ENCODE measurements at places on chromosomes 13 and 19.

DNA sequence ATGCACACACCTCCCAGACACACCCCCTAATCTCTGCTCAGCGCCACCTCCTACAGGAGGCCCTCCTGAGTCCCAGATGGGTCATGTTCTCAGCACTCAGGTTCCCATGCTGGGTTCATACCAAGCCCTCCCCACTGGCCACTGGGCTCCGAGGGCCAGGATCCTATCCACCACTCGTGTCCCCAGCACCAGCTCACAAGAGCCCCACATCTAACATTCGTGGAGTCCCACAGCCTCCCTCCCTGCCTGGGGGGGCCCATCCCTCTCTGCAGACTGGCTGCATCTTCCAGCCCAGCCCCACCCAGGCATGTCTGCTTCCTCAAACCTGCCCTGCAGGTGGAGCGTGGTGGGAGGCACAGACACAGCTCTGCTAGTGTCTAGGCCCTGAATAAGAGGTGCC, 227.4 kb downstream of the TUBA3C start:
- no peak for DNase-seq

DNA sequence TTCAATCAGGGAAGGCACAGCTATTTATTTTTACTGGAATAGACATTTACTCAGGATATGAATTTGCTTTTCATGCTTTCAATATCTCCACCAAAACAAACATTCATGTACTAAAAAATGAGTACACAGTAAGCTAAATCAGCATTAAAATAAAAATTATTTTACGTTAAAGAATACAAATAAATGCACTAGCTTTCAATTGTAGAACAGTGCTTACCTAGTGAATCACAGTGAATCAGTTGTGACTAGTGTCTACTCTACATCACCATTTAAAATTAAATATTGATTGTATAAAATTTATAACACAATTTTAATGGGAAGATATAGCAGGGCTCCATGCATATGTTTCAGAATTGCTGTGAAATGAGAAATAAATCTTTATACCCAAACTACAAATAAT, 929.6 kb upstream of the ATXN8OS start:
- no peak for DNase-seq

DNA sequence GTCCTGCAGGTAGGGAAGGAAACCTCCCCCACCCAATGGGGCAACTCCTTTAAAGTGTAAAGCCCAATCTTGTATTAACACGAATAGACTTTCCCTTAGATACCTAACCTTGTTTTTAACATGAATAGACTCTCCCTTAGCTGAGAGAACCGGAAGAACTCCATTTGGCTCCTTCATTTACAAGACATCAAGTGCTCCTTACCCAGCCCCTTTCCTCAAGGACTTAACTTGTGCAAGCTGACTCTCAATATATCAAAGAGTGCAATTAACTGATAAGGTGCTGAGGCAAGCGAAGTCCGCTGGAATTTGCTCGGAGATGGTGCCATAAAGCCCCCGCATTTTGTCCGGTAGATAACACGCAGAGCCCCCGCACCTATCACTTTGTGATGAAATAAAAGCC, 9.9 kb upstream of the ZNF90 start:
- DNase-seq: no peak

- DNase-seq: no peak
Measured at GRCh38 chr13:45249662-45250061, 48.8 kb upstream of the KCTD4 start.

- no peak for DNase-seq
Measured at GRCh38 chr19:7533281-7533885, 2.1 kb upstream of the PNPLA6 start.

DNA sequence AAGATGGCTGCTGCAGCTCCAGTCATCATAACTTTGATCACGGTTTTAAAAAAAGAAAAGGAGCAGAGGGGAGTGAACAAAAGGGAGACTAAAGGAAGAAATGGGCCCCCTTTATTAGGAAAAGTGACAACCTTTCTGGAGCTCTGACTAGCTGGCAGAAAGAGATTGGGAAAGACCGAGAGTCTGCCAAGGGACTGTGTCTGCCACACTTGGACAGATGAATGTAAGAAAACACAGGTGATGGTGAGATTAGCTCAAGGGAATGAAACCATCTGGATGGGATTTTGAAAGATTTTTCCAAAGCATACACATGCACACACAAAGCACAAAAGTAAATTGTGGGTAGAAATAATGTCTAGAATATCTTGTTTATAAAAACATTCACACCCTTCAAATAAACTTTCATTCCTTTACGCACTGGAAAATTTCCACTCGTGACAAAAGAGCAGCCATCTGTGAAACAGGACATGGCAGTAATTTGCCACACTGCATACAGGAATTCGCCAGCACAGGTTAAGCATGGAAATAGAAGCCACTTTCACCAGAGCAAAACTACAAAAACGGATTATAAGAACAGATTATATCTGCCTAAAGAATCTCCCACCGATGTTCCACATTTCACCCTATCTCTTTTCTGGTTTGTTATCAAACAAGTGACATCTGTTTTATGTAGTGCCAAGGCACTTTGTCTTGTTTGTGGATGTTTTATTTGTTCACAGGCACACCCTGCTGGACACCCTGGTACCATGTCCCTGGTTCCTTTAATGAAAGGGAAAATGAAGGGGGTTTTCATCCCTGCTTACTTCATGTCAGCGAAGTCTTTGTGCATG, 819.5 kb downstream of the DIAPH3 start:
- no peak for DNase-seq

DNA sequence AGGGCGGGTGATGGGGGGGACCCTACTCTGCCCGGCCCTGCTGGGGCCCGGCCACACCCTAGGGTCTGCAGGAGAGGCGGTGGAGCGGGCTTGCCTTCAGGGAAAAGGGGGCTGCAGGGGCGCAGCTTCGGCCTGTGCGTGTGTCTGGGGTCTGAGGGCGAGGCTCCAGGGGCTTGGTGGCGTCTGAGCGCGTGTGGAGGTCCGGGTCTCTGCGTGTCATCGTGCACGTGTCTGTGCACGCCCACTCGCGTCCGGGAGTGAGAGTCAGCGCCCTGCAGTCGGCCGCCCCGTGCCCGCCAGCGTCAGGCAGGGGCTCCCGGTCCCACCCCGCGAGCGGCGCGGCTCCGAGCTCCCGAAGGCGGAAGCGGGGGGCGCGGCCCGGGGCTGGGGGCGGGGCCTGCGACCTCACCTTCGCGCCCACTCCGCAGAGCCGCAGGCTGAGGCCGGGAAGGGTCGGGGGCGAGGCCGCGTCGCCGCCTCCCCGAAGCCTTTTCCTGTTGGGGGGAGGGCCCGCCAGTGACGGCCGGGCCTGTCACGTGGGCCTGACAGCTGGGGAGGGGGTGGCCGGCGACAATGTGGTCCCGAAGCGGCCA, at the start of gene ARHGAP45:
Gene ARHGAP45, plus strand, starts transcription at position 420 of the 593 bp plus-strand sequence. CDS start 239 bp downstream, outside the sequence.
- DNase-seq: peak; percentile 65

DNA sequence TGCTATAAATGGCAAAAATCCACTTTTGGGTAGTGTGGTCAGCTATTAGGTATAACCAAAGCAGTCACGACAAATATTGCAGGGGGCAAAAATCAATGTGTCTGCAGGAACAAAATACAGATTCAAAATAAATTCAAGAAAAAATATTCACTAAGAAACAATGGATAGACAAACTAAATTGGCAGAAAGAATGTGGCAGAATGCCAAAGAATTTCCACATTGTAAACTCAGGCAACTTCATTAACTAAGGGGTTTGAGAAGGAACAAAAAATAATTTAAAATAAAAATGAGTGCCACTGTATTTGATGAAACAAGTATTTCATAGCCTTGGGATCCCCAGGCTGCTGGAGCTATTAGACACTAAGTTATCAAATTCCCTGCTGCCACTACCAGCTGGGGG, 193.1 kb downstream of the VWA8 start:
- no peak for DNase-seq

- no peak for DNase-seq
Measured at GRCh38 chr13:25771641-25772478, 280.0 kb downstream of the SHISA2 start.

DNA sequence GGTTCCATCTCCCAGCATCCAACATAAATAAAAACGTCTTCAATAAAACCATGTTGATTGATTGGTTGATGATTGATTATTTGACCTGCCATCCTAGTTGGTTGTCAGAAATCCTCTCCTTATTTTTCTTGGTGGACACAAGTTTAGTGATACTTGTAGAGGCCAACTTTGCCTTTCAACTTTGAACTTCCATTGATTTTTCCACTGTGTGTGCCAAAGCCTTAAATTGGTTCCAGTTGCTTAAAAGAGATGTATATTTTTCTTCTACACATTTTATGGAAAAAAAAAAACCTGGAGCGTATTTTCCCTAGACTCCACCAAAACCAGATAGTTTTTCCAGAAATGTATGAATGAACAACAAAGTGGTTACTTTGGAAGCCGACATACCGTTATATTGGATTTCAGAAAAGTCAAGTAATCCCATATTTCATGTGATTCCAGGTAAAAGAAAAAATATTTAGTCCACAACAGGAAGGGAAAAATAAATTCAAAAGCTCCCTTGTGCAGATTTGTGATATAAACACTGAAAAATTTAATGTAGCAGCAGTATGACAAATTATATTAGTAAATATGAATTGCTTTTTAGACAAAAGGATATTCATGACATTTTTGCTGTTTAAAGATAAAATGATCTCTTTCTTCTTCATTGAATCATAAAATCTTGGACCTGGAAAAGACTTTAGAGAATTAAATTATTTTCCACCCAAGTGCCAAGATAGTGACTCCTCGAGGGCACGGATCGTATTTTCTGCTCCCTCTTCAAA, 85.2 kb downstream of the MBNL2 start:
- DNase-seq: no peak

- no peak for DNase-seq
Measured at GRCh38 chr13:61094865-61095264, 320.8 kb downstream of the PCDH20 start.

- DNase-seq: no peak
Measured at GRCh38 chr19:8334458-8335342, 8.4 kb downstream of the KANK3 start.

GRCh38 chr19:51501594-51502263, at the start of gene SIGLEC12:
Gene SIGLEC12 (minus strand): TSS chr19:51501800. CDS start chr19:51501733, 67 bp downstream.
- DNase-seq: no peak

GRCh38 chr13:109782823-109783431, 3.5 kb downstream of the IRS2 start:
- no peak for DNase-seq

- no peak for DNase-seq
Measured at GRCh38 chr13:74306496-74306895, 172.3 kb upstream of the KLF12 start.

DNA sequence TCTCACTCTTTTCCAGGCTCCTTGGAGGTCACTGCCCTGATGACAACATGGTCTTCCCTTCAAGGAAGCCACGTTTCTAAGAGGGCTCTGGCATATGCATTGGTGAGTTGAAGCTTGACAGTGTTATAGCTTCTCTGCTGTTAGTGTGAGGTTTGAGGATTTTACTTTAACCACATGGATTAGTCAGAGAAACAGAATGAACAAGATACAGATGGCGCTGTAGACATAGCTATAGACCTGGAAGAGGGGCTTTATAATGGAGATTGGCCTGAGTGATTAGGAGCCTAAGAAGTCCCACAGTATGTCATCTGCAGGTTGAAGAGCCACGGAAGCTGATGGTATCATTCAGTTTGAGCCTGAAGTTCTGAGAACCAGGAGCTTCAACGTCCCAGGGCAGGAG, 18.4 kb upstream of the URI1 start:
- DNase-seq: no peak

- DNase-seq: no peak
Measured at GRCh38 chr13:113155201-113155600, 3.2 kb upstream of the PROZ start.

GRCh38 chr13:92913840-92914239, 312.8 kb upstream of the GPC6 start:
- DNase-seq: no peak

DNA sequence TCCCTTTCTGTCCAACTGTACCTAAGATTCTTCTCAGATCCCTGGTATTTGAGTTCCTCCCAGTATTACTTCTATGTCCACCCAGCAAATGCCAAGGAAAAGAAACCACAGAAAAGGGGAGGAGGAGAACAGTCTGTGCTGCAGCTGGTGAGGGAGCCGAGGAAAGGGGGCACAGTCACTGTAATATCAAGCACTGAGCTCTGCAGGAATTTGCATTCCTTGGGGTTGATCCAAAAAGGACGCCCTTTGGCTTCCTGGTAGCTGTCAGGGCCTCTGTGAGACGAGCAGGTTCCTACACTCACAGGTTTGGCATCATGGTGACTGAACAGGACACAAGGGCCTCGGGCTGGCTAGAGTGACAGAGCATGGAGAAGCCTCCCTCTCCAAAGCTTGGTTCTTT, 273.4 kb downstream of the NHLRC3 start:
- DNase-seq: no peak

DNA sequence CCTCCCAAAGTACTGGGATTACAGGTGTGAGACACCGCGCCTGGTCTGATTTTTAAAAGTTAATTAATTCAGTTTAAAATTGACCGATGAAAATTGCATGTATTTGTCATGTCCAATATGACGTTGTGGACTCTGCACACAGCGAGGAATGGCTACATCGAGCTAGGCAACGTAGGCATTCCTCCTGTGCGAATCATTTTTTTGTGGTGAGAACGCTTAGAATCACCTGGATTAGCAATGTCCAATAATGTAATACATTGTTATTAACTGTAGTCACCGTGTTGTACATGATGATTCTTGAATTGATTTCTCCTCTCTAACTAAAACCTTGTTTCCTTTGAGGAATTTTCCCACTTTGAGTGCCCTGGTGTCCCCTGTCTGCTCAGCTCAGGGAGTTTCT, 3.4 kb downstream of the LAIR2 start:
- no peak for DNase-seq

GRCh38 chr19:6287269-6287885, 7.6 kb upstream of the MLLT1 start:
- DNase-seq: no peak

- no peak for DNase-seq
Measured at GRCh38 chr13:28734906-28735305, 16.1 kb upstream of the SLC46A3 start.

- DNase-seq: no peak
Measured at GRCh38 chr19:49117677-49118564, 1.0 kb downstream of the C19orf73 start.

DNA sequence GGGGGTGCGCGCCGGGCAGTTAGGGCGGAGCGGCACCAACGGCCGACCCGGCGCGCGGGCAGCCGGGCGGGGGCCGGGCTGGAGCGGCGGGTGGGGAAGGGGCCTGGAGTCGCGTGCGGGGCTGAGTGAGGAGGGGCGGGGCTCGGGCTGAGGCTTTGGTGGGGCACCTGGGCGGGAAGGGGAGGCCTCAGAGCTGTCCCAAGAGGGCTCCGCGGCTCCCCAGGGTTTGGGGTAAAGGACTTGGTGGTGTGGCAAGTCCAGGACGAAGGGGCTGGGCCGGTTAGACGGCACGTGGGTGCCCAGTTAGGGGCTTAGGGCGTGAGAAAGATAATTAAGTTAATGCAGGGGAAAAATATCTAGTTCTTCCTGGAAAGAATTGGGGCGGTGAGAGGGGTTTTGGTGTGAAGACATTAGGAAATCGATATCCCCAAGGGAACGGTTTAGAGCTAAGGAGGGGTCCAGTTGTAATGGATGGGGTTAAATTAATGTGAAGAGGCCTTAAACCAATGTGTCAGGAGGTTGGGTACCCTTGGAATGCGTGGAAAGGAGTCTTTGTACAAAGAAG, 496 bp downstream of the ZNF574 start:
- peak; percentile 10 for DNase-seq

- no peak for DNase-seq
Measured at GRCh38 chr13:84951128-84951527, 848.1 kb downstream of the SLITRK6 start.

Data from stimulated activated CD8-positive, alpha-beta memory T cell treated with anti-CD3 and anti-CD28 coated beads, Interleukin-15, amount 100 ng/mL, for 24 hours (primary cell).